ENCODE measurements at places on chromosomes 16 and 17.

DNA sequence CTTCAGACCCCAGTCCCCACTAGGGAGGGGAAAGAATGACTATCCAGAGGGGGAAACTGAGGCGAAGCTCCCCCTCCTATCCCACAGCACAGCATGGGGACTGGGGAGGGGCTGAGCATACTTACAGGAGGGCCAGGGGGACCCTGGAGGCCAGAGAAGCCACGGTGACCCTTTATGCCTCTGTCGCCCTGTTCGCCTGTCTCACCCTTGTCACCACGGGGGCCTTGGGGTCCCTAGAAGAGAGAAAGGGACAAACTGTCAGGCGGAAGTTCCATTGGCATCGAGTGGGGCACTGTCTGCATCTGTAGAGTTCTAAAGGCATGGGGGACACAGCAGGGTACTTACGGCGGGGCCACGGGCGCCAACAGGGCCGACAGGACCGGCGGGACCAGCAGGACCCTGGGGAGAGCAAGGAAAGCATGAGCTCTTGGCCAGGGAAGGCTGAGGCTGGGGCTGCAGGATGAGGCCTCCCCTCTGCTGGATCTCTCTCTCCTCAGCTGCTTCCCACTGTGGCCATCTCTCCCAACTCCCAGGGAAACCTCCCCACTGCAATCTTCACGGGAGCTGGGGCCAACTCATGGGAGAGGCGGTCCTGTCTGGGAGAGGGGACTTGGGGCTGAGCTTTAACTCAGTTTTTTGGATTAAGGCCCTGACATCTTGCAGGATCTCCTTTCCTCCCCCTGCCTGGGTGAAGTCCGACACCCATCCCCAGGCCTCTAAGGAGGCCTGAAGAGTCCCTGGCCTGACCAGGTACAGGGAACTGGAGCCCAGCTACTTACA is 13.5 kb downstream of the COL1A1 start:
- no peak for DNase-seq

DNA sequence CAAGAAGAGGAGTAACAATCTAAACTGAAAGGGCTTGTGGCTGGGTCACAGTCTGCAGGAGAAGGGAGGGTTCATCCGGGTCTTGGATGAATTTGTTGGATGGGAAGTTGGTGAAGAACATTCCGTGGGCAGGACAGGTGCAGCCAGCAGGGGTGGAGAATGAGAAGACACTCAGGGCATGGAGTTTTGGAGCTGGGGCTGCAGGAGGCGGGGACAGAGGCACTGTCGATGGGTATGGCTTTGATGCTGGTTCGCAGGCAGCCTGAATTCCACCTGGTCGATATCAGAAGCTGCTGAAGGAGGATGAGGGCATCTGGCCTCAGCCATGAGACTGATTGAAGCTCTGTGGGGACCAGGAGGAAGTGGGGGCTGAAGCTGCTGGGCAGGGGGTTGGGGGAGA is 36.1 kb upstream of the CBFA2T3 start:
- DNase-seq: no peak

GRCh38 chr17:7262192-7262934 is at the start of gene CLDN7:
Gene CLDN7, minus strand, starts transcription at chr17:7262478. Its CDS starts 435 bp downstream, at chr17:7262043.
- DNase-seq: no peak

DNA sequence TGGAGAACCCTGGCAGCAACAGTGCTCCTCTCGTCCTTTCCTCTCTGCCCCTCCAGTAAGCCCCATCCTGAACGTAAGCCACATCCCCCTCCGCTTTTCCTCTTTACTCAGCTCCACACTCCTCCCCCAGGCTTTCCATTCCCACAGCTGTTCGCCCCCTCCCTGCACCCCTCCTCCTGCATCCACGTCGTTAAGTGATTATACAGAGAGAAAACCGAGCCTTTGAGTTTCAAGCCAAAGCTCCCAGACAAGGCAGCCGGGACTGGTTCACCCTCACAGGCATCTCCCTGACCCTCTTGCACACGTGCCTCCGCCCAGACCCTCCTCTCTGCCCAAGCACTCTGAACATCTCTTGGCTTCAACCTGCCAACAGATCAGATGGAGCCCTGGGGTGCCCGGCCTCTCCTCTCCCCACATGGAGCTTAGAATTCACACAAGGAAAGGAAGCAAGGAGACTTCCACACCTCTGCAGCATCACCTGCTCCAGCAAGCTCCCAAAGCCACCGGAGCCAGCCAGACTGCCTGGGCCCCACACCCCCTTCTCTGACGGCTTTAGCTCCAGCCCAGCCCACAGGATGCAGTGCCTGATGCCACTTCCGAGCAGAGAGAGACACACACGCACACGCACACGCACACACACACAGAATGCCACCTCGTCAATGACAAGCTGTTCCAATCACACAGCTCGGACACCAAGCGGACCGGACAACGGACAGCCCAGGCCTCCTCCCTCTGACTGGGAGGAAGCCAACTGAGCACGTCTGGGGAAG is 99.9 kb upstream of the CCL2 start:
- no peak for DNase-seq

- no peak for DNase-seq
These were observed 16.4 kb downstream of the KIFC3 start for GRCh38 chr16:57785924-57786323.

GRCh38 chr17:488993-489757 is 136.6 kb upstream of the RPH3AL start:
- DNase-seq: peak; percentile 22

All from hematopoietic multipotent progenitor cell treated with erythropoietin and hydrocortisone succinate and interleukin-3 and kit ligand, for 15 days (in vitro differentiated cells).